ENCODE measurements at places on chromosomes 6 and 20. TPM values are rescaled to one million over a fixed set of nuclear protein-coding genes. Genes with fewer than 3 reads are reported as not detected.

DNA sequence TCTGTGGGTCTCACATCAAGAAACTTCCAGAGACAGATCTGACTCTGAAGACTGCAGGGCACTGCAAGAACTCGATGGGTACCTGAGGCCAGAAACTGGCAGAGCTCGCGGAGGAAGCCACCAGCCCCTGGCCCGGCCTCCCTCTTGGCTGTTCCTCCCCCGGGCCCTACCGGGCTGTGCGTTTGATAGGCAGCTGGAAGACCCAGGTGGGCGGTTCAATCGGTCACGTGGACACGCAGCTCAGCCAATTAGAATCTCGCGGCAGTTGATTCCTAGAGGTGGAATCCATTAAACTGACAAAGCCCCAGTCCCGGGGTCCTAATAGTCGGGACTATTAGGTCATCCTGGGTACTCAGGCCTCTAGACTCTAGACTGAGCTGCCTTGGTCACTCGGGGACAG lies 154.2 kb upstream of the PROKR2 start:
- no peak for DNase-seq

DNA sequence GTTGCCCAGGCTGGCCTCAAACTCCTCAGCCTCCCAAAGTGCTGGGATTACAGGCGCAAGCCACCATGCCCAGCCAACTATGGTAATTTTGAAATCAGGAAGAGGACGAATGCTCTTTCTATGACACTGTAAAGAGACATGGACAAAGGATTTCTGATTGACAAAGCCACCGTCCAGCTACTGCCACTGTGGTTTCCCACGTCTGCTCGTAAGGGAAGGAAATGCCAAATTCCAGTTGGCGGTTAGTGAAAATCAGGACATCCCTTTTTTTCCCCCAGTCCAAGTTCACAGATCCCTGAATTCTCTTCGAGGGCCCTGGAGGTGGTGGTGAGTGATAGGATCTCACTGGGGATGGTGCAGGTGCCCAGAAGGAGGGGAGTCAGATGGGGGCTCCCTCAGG lies 31.2 kb downstream of the SNAI1 start:
- no peak for DNase-seq

DNA sequence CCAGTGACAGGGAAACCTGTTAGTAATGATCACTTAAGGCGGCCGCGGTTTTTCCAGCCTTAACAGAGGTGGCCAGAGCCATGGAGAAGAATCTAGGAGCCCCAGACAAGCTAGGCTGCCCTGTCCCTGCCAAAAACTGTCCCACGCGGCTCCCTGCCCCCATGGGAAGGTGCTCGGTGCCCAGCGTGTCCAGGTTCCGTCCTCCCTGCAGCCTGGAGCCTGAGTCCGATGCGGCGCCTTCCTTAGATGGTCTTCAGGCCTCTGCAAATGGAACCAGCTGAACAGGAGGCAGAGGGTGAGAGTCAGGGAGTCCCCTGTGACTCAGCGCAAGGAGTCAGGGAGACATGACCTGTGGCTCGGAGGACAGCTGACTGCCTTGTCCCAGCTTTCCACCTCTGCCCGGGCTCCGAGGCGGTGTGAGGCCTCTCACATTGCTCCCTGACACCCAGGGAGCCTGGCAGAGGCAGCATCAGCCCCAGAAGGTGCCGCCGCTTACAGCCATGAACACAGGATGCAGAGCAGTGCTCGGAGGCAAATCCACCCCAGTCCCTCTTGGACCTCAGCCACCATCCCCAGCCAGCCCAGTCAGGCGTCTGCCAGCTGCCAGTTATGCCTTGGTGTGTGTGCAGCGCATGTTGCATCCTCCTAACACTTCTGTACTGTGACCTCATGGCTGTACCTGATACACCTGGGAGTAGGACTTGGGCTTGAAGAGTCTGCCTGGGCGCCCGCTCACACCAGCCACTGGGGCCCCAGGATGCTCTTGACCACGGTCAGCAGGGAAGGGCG lies 377.7 kb downstream of the CDH4 start:
- DNase-seq = no peak

Gene ESF1
- polyA plus RNA-seq = 28.3 TPM

GRCh38 chr6:24006254-24006653 lies 119.8 kb upstream of the NRSN1 start:
- no peak for DNase-seq

- no peak for DNase-seq
Measured at GRCh38 chr20:51175724-51176123, 152.8 kb upstream of the KCNG1 start.

Gene IRF4
- polyA plus RNA-seq = 0.19 TPM

DNA sequence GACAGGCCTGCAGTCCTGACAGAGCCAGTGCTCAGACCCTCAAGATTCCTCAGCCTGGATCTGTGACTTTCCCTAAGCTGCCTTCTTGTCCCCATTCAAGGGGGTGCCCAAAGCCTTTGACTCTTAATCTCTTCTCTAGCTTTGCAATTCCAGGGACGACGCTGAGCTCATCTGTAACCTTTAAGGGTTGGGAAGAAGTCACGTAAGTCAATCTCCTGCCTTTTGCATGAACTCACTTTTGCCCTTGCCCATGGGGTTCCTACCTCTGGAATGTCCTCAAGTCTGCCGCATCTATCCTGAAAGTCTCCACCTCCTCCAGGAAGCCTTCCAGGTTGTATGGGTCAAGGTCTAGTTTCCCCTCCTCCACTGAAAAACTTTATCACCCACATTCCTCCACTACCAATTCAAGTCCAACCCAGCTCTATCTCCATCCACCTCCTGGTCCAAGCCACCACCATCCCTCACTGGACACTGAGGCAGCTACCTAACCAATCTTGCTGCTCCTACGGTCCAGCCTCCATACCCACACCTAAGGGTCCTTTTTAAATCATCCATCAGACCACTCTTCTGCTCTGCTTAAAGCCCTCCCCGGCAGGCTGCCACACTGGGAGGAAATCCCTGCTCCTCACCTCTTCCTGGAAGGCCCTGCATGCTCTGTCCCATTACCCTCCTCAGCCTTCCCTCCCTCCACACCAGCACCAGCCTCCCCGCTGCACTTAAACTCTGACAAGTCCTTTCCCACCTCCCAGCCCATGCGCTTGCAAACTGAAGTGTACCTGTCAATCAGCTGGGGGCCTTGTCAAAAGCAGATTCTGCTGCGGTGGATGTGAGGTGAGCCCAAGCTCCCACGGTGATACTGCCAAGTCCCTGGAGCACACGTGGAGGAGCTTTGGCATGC lies 29.7 kb downstream of the PREX1 start:
- no peak for DNase-seq
